Mesothelial cell of epicardium (in vitro differentiated cells): ENCODE measurements at places on chromosomes 6 and 20. TPM values are rescaled to one million over a fixed set of nuclear protein-coding genes. Genes with fewer than 3 reads are reported as not detected.

DNA sequence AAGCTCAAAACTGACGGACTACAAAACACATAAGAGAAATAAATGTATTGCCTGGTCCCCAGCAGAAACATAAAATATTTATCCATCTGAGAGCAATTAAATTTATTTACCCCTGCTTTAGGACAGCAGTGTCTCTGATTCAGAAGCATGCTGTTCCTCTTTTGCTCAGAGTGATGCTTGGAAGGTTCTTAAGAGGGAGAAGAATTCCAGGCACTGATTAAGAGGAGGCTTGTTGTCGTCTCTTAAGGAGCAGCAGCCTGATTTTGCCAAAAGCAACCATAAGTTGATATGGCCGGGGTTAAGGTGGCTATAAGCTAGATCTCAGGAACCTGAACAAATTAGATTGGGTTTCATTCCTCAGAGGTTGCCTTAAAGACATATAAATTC is 25.8 kb downstream of the CAP2 start:
- peaks cover 2% of the 10 kb centered on the region for H3K36me3 ChIP-seq
- H3K4me3 ChIP-seq: no peak overlapping the region
- DNase-seq: no peak
- H3K27ac ChIP-seq: no peak overlapping the region
- peaks cover 25% of the 10 kb centered on the region for H3K4me1 ChIP-seq
- H3K27me3 ChIP-seq: no peaks in the 10 kb centered on the region

The CLIC5 gene
- 1.8 to 2.4 TPM (median 2.1 TPM) in 3 replicates for total RNA-seq

GRCh38 chr6:163793011-163793983 is 378.8 kb downstream of the QKI start:
- H3K36me3 ChIP-seq: no peaks in the 10 kb centered on the region
- no peak overlapping the region for H3K27ac ChIP-seq
- H3K4me3 ChIP-seq: no peak overlapping the region
- DNase-seq: no peak

- H3K36me3 ChIP-seq: peaks cover 50% of the 10 kb centered on the region
- no peak for DNase-seq
- no peak overlapping the region for H3K27ac ChIP-seq
- H3K4me1 ChIP-seq: no peaks in the 10 kb centered on the region
- H3K27me3 ChIP-seq: no peaks in the 10 kb centered on the region
Observed at GRCh38 chr6:20490591-20490990, 43.7 kb upstream of the CDKAL1 start.

DNA sequence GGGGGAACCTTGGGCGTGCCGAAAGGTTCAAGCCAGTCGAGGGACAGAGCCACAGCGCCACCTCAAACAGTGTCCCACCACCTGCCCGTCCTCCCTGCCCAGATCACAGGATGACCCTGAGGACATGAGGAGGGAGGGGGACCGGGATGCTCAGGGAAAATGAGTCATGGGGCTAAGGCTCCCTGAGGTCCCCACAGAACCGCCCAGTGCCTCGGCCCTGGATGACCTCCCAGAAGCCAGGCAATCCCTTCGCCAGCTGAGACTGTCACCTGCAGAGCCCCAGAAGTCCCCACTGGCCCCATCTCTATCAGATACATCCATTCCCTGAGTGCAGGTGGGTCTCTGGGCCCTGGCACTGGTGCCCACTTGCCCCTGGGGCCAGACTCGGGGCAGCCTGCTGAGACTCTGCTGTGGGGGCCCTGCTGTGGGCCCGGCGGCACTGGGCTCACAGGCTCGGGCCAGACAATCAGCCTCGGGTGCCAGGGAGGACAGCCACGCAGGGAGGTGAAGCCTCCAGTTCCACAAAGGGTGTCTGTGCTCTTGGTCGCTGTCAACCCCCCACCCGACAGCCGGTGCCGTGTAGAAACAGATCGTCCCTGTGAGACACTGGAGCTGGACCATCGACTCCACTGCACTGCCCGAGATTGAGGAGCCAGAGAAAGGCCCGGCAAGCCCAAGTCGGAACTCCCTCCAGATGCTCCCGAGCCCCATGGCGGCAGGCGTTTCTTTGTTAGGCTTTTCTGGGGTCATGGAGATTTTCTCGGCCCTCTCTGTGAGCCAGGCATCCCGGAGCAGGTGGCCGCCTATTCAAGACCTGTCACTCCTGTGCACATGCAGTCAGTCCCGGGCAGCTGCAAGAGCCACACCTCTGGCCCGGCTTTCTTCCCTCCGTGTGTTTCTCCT is 26.1 kb downstream of the PXDC1 start:
- no peak overlapping the region for H3K27ac ChIP-seq
- H3K4me3 ChIP-seq: no peak overlapping the region
- no peaks in the 10 kb centered on the region for H3K27me3 ChIP-seq
- H3K4me1 ChIP-seq: peaks cover 24% of the 10 kb centered on the region
- H3K36me3 ChIP-seq: peaks cover 31% of the 10 kb centered on the region

The KCNQ5 gene
- 4.8 to 5.4 TPM (median 5.2 TPM) in 3 replicates for total RNA-seq
